Activated T-cell treated with anti-CD3 and anti-CD28 coated beads, Interleukin-2, amount 50 U/mL, for 48 hours (primary cell): ENCODE measurements at places on chromosomes 4 and X.

DNA sequence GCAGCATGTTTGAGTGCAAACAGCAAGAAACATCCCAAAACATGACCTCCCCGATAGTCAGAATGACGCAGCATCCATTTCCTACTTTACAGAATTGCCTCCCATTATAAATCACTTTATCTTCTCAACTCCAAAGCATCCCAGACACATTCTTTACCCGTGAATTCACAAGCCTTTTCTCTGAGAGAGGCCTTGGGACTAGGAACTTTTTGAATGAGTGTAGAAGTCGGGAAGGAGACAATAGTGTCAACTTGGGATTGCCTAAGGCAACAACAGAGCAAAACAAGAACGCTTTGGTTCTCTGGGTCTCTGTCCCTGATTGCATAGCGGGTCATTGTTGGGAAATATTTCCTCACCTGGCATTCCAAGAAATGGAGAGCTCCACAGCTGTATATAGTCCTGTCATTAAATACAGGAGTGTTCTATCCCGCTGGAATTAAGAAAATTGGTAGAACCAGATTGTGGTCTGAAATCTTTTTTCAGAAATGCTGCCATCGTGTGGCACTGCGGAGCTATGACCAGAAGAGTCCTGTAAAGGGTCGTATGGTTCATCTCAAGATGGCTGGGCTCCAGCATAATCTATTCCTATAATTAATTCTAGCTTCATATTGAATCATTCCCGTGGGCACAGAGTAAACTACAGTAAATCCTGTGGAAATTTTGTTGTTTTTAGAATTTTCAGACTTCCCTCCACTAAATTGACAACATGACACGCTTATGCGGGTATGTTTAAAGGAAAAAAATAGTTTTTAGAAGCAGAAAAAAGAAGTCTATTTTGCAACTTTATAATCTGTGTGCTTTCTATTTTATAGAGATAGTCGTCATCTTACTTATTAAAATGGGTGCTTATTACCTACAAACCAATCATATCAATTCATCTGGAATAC lies 2.0 kb upstream of the SPP1 start:
- peak; percentile 45 for DNase-seq

DNA sequence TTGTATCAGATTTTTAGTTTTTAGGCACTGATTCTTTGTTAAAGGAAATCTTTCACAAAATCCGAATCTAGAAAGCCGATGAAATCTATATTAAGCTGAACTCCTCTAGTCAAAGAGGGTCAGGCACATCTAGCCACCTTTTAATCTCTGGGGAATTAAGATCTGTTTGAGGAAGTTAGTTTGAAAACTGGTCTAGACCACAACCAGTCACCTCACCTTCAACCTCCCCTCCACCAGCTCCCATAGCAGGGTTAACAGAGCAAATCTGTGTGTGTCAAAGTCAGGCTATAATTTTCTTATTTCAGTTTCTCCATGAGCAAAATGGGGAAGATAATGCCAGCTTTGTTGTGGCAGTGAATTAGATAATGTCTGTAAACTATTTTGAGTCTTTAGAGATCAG lies 110.0 kb upstream of the IGFBP7 start:
- DNase-seq, result no peak

DNA sequence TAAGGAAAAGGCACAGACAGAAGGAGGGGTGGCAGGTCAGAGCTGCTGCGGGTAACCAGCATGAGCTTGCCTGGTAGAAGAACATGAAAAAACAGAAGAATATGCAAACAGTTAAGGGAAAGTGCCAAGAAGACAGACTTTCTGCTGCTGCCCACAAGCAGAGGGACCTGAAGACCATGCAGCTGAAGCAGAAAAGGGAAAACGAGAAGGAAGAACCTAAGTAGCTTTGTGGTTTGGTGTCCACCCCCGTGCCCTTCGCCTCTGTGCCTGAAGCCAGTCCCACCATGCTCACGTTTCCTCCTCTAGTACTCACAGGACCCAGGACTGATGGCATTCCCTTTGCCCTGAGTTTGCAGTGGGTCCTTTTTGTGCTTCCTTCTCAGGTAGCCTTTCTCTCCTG lies 62.8 kb downstream of the UBA6 start:
- no peak for DNase-seq

DNA sequence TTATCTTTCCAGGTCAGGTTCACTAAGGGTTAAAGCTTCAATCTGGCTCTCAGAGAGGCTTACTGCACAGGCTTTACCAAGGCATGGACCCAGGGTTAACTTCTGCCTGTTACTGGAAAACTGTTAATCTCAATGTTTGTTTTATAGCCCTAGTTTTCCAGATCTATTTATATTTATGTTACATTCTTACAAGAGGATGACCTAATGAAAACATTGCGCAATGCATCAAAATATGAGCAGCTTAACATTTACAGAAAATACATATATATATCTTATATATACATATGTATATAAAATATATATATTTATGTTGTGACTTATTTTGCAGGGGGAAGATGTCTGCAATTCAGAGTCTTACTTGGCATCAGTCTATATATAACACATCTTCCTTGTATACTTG lies 112.3 kb downstream of the PCDH19 start:
- no peak for DNase-seq

DNA sequence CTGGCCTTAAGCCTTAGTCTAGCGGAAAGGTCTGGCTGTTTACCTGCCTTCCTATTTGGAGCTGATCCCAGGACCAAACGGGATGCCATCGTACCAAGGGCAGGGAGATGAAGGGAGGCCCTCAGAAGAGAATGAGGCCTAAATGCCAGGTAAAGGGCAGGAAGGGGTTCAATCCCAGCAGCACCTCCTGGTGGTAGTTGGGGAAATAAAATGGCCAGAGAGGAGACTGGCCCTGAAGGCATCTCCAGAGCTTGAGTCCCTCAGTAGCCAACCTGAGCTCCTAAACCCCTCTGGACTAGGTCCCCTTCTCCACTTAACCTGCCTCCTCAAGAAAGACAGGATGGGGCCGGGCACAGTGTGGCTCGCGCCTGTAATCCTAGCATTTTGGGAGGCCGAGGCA lies 53.7 kb downstream of the KDM5C start:
- no peak for DNase-seq

DNA sequence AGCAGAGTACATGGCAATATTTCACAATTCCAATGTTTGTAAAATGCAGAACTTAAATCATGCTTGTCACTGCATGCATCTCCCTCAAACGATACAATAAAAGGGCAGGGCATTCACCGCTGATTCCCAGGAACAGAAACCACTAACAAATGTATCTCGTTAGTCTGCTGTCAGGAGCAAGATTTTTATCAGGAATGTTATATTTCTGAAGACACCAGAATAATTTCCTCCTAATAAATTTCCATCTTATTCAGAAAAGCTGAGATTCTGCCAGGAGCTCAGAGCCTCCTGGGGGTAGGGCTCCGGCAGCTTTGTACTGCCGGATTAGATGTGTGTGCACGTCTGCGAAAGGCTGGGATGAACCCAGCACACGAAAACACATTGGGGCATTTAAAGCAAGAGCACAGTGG lies 54.0 kb upstream of the LDB2 start:
- no peak for DNase-seq

DNA sequence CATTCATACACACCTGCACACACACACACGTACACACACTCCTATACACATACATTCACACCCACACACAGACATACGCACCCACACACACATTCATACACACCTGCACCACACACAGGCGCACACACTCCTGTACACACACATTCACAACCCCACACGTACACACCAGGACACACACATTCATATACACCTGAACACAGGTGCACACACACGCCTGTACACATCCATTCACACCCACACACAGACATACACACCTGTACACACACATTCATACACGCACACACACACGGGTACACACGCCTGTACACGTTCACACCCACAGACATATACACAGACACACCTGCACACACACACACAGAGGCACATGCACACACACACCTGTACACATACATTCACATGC lies 53.0 kb upstream of the PPP2R3B start:
- no peak for DNase-seq

DNA sequence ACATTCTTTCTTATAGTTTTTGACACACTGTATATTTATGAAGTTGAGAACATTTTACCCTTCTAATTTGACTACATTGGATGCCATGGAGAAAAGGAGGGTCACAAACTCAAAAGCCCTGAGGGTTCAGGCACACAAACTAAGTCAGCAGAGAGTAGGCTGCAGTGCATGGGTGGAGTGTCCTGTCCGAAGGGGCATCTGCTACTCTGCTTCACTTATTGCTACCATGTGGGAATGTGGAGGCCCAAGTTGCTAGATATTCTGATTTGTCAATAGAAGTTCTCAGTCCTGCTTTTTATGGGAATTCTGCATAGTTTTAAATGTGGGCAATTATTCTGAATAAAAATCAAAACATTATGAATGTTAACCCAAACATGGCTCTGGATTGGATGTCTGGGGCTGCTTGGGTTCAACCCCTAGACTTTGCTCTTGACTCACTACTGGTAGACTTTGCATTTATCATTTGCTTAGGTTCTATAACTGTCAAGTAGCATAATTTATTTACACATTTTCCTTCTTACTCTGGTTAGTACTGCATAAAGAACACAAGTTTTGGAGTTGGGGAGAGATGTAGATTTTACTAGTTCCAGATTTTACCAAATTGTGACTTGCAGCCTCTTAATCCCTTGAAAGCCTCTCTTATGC lies 255.1 kb downstream of the SPRY1 start:
- DNase-seq, result no peak

- no peak for DNase-seq
Measured at GRCh38 chrX:114532111-114532805, 51.6 kb upstream of the HTR2C start.
